ENCODE measurements at places on chromosomes 11 and 22. TPM values are rescaled to one million over a fixed set of nuclear protein-coding genes. Genes with fewer than 3 reads are reported as not detected.

GRCh38 chr22:43974028-43974545, 18.8 kb downstream of the SAMM50 start:
- DNase-seq: no peak

GGTLC3 gene
- total RNA-seq: 0.57 TPM

SLC35F2 gene
- 8.0 TPM for total RNA-seq

DNA sequence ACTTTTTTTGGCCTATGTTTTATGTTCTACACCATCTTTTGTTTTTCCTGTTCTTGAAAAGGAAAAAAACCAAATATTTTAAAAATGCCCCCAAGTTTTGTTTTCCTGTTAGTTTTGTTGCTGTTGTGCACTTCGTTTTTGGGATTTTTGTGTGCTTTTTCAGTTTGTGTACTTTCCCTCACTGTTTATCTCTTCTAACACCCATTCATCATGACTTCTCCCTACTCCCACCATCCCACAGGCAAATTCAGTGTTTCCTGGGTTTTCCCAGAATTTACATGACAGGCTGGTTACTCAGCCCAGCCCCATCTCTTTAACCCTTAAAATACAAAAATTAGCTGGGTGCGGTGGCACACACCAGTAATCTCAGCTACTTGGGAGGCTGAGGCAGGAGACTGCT, 15.6 kb downstream of the TMEM123 start:
- no peak for DNase-seq

GRCh38 chr11:105152560-105152959, 13.0 kb upstream of the CARD18 start:
- no peak for DNase-seq

DNA sequence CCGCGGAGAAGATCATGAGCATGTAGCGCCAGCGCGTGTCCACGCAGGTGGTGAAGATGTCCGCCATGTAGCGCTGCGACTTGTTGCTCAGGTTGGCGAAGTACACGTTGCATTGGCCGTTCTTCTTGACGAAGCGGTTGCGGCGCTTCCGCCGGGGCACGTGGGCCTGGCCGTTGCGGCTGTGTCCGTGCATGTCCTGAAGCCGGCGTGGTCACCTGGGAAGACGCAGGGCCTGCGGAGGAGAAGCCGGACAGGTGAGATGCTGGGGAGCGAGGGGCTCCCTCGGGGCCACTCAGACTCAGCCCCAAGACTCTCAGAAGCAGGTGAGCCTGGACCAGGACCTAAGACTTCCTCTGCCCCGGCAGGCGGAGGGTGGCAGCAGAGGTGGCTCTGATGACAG, 27.1 kb downstream of the KCNJ4 start:
- DNase-seq: no peak

- no peak for DNase-seq
These were observed 47.2 kb downstream of the MYO7A start for GRCh38 chr11:77175021-77175842.

UFD1 gene
- 47.6 TPM for total RNA-seq

DNA sequence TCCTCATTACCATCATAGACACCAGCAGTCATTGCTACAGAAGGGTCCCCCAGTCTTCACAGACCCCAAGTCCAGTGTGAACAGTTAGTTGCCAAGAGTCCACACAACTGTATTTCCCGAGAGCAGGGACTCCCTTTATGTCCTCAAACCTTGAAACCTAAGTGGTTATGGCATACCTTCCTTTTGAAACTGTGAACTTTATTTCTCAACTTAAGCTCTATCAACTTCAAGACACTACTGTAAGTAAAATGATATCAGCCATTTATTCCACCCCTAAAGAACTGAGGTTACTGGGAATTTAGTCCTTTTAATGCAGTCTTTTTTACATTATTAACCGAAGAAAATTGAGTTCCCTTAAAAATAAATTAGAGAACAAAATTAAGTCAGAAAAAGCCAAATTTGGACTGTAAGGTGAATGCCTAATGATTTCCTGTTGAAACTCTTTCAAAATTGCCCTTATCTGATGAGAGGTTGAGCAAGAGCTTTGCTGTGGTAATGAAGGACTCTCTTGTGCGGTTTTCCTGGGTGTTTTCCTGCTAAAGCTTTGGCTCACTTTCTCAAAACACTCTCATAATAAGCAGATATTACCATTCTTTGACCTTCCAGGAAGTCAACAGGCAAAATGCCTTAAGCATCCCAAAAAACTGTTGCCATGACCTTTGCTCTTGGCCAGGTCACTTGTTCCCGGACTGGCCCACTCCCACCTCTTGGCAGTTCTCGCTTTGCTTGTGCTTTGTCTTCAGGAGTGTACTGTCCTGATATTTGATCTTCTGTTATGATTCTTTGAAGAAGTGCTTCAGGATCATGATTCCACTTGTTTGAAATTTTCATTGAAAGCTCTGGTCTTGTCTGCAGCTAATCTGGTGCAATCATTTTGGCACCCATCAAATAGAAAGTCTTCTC, 765.4 kb upstream of the ANO3 start:
- peak; percentile 45 for DNase-seq

DNA sequence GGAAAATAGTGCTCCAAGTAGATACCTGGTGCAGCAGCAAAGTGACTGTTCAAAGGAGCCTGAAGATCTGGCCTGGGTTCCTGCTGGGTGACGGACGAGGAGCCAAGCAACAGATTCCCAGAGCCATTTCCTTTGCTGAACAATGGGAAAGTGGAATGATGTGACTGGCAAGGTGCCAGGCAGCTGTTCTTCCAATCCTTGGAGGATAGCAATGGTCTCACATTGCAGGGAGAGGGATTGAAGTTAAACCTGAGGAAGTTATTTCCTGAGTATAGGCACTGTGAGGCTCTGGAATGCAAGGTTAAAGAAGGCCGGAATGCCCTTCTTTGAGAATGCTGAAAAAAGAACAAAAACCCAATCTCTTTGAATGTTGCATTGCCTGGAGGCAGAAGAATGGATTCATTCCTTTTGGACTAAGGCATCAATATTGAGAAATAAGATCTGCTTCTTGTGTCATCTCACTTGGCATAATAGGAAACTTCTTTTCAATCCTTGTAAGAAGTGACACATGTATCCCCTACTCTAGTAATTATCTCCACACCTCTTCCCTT, 223.8 kb downstream of the BLID start:
- DNase-seq: no peak
